Regular cardiac myocyte (primary cell): ENCODE measurements at places on chromosomes 13 and 19. TPM values are rescaled to one million over a fixed set of nuclear protein-coding genes. Genes with fewer than 3 reads are reported as not detected.

LRFN3 gene
- total RNA-seq, result 1.2 and 2.3 TPM in 2 replicates

ZNF471 gene
- 2.1 and 4.8 TPM in 2 replicates for total RNA-seq

RAX2 gene
- not detected in 2 replicates for total RNA-seq

LILRA2 gene
- not detected in 2 replicates for total RNA-seq

NCAN gene
- under 0.01 TPM in 1 of 2 replicates, not detected in the other for total RNA-seq

LRRC8E gene
- 2.3 and 2.8 TPM in 2 replicates for total RNA-seq

ZNF85 gene
- 4.8 and 11.9 TPM in 2 replicates for total RNA-seq

FFAR3 gene
- not detected in 2 replicates for total RNA-seq

SERPINE3 gene
- total RNA-seq, result under 0.01 TPM in 1 of 2 replicates, not detected in the other

TGFB1 gene
- total RNA-seq, result 8.7 and 10.7 TPM in 2 replicates

VSTM2B gene
- total RNA-seq, result 0.28 TPM in 1 of 2 replicates, not detected in the other

PCDH20 gene
- total RNA-seq, result under 0.01 TPM in 2 replicates

CERS4 gene
- 3.1 and 16.1 TPM in 2 replicates for total RNA-seq

SLC10A2 gene
- total RNA-seq, result not detected in 2 replicates

SOHLH2 gene
- total RNA-seq, result 0.28 TPM in 1 of 2 replicates, not detected in the other
